ENCODE measurements at places on chromosomes 2 and 18.

GRCh38 chr2:105581555-105581944 is 163.2 kb upstream of the NCK2 start:
- no peak for DNase-seq

GRCh38 chr2:45872211-45872610 is 220.7 kb downstream of the PRKCE start:
- peak; percentile 79 for DNase-seq

GRCh38 chr2:20225294-20226151 is 593 bp upstream of the SDC1 start:
- DNase-seq: no peak

DNA sequence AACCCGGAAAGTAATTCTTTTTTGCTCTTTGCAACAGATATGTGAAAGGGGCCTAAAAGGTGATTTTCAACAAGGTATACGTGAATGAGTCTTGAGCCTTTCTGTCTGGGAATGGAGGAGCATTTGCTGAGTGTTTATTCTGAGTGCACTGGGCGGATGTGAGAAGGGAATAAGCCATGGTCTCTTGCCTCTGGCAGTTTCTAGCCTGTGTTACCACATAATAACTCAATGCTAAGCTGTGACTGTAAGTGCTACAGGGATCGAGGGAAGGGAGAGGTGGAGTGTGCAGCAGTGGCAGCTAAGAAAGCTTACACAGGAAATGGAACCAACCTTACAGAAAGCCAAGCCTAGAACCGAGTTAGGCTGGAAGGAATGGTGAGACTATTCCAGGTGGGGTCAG is 444.3 kb downstream of the SLC4A3 start:
- peak; percentile 7 for DNase-seq

DNA sequence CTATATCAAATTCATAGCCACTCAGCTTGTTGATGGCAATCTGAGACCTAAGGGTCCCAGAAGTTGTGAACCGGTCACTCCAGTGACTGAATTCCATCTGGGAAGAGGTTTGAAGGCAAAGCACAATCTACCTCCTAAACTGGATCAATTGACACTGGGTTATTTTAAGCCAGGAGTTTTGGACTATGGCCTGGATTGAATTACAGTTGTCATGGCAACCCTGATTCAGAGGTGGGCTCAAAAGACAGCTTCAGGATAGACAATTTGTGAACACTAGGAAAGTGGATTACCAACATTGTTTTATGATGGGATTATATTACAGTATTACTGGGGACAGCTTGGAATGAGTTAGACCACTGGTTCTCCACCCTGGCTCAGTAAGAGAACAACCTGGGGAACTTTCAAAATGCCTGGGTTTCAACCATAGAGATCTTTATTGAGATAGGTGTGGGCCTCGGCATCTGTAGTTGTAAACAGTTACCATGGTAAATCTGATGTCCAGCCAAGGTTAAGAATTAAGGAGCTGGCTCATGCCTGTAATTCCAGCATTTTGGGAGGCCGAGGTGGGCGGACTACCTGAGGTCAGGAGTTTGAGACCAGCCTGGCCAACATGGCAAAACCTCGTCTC is 58.8 kb downstream of the MFSD6 start:
- no peak for DNase-seq

- DNase-seq: peak; percentile 21
Measured at GRCh38 chr2:96138179-96139145, at the start of gene ASTL. ASTL (minus strand) TSS chr2:96138502; CDS start chr2:96138436, 66 bp downstream.

DNA sequence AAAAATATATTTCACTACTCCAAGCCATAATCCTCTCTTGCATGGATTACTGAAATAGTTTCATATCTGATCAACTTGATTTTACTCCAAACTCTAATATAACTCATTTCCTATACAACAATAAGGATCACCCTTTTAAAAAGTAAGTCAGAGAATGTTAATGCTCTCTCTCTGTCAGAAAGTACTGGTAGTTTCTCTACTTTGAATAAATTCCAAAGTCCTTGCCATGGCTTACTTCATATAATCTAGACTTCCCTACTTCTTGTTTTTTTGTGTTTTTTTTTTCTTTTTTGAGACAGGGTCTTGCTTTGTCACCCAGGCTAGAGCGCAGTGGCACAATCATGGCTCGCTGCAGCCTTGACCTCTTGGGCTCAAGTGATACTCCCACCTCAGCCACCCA is 36.2 kb downstream of the MAP3K2 start:
- DNase-seq: no peak

- DNase-seq: no peak
Measured at GRCh38 chr2:199465390-199465789, 7.7 kb upstream of the SATB2 start.
